ENCODE measurements at places on chromosomes 2 and 18.

DNA sequence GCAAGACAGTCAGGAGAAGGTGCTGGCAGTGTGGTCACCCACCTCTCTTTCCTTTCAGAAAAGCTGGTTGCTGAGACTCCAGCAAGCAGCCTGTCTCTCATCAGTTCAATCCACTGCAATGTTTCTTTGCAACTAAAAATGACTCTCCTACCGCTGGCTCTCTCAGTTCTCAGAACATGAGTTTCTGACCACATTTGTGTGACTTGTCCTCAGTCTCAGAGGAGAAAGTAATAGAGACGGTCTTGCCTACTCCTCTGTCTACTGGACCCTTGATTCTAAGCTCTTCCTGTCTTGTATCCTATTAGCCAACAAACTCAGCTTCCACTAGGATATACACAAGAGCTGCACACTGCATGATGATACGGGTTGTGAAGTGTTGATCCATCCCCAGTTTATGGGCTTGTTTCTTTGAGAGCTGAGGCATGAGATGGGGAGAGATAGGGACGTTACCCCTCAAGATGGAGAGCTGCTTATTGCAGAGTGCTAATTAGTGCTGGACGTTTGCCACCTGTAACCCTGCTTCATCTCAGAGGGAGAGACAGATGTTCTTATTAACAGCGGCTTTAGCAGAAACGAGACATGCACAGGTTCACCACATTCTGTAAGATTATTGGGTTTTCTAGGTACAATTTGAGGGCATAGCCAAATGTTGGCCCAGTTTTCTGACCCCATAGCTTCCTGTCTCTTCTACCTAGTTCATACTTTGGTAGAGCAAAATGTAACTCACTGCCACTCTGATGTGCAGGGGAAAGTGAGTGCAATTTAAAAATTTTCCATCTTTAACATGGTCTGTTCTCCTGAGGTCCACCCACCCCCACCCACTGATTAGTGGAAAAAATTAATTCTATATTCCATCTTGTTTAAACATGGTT, 32.4 kb upstream of the YWHAQ start:
- no peak for DNase-seq

GRCh38 chr2:28581312-28581711, 85.5 kb downstream of the PLB1 start:
- DNase-seq, result no peak

DNA sequence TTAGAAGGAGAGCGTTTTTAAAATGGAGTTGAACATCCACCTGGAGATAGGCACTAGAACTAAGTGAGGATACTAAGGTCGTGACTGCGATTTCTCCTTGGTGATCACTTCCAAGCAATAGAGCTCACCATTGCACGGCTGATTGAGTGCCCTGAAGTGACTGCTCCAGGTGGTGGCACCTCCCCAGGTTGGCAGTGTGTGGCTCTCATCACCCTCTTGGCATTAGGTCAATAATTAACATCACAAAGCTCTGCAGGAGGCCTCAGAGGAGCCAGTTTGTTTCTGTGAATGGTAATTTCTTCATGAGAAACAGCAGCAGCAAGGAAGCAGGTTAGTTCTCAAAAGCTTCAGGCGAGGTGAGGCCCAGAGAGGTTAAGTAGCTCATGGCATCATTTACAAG, 259.6 kb downstream of the CLIP4 start:
- no peak for DNase-seq

DNA sequence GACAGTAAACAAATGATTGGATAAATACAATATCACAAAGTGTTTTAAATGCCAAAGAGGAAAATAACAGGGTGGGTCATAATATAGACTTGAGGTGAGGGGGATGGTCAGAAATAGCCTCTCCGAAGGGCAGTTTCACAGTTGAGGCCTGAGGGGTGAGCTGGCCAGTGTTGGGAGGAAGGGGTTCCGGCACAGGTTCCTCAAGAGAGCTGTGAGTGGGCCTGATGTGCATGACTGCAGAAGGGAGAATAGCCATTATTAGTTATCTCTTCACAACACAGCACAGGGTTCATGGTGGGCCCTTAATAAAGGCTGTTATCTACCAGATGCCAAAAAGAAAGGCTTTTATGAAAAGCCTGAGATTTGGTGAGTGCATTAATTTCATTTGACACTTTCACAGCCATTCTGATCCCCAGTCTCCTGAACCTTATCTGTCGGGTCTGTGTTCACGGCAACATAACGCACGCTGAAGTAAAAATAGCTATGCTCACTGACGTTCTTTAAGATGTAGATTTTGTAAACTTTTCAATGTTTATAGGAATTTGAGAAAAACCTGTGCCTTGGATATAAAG, 39.6 kb downstream of the POLR1A start:
- no peak for DNase-seq

DNA sequence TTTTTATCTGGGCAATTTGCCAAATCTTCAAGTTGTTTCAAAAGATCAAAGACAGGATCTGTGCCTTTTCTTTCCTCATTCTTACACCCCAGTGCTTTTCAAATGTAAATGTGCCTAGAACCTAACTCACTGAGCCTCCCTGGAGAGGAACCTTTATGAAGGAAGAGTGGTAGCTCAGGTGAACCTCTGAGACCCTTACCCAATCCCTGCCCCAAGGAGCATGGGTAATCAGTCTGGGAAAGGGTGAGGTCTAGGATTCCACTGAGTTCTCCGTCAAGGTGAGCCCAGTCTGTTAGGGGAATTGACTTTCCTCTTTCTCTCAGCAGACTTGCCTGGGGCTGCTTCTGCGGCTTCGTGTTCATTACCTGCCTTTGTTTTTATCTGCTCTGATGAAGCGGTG, 88.1 kb upstream of the MAP4K4 start:
- DNase-seq, result peak; percentile 31

DNA sequence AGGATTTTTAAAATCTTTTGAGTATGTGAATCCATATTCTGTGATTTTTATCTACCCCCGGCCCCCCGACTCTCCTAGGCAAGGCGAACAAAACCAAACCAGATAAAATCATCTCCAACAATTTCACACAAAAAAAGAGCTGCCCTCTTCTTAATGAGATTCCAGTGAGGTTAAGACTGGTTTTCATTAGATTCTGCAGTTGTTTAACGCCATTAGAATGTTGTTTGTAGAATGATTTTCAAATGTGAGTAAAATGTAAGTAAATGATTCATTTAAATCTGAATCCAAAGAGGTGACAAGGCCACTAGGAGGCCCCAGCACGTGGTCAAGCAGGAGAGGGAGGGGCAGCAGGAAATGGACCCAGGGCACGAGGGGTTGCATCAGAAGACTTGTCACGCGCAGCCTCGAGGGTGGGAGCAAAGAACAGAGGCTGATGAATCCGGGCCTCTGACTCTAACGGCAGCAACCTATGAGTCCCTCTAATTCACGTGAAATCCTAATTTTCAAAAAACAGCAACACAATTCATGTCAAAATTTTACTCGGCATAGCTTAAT, 24.3 kb upstream of the KLHL29 start:
- no peak for DNase-seq

DNA sequence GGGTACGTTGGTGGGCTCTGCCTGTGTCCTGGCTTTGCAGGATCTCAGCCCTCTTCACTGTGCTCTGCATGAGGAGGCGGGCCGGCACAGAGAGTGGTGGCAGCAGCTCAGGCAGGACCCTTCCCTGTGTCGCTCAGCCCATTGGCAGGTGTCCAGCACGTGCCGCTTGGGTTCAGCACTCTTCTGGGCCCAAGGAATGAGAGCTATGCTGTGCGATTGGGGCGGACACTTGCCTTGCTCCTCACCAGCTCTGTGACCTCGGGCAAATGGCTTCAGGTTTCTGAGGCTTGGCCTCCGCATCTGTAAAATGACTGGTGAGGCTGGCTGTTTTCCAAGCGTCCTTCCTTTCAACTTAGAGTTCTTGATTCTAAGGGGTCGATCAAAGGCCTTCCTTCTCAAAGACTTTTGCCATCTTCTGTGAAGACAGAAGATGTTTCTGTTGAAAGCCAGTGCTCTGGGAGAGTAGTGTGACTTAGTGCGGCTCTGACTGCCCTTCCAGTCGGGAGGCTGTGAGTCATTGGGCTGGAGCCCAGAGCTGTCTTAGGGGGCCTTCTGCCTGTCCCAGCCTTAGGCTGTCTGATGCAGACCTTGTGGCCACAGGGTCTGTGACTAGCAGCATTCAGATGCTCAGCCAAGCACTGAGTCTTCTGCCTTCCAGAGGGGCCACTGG, 35.6 kb downstream of the GLI2 start:
- no peak for DNase-seq

DNA sequence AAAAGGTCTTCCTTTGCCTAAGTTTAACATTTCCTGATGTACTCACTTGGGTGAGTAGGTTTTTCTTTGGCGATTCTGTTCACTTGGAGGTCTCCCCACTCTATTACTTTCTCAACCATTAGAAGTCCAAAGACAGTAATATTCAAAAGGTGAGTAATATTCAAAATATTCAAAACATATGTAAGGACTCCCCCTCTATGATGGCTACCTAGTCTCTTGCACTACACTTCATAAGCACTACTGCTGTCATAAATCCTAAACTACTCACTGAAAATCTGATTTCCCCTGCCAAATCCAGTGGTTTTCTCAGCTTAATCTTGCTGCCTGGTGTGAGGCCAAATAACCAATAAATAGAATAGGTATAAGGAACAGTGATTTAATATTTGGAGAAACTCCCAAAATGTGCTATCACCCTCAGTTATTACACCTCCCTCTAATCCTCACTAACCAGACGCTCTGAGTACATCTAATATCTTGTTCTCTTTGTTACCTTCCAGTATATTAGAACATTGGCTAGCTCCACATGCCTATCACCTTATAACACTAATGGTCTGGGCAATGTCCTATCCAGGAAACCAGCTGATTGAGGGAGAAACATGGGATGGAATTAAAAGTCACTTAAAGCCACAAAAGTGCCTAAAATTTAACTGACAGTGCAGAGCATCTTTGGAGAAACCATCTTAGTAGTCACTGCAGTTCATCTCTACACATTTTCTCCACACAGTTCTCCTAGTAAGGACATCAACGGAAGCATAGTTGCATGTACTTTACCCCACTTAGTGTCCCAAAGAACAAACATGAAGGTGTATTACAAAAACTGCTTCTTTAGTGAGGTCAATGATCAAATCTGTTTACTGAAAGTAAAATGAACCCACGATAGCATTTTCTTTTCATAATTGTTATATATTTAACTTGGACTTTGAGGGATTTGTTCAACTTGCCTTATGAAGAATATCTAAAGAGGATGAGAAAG, 54.8 kb downstream of the MBD2 start:
- DNase-seq, result no peak

GRCh38 chr2:133415210-133415876, 152.9 kb downstream of the NCKAP5 start:
- DNase-seq, result no peak

DNA sequence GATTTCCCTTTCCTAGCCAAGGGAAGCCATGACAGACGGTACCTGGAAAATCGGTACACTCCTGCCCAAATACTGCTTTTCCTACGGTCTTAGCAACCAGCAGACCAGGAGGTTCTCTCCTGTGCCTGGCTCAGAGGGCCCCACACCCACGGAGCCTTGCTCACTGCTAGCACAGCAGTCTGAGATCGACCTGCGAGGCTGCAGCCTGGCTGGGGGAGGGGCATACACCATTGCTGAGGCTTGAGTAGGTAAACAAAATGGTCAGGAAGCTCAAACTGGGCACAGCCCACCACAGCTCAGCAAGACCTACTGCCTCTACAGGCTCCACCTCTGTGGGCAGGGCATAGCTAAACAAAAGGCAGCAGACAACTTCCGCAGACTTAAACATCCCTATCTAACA, 6.8 kb upstream of the CD207 start:
- DNase-seq, result no peak

Measured in iPS DF 6.9 (cell line).